Transverse colon (tissue), 4 donors: ENCODE measurements at places on chromosomes 6 and 20.

DNA sequence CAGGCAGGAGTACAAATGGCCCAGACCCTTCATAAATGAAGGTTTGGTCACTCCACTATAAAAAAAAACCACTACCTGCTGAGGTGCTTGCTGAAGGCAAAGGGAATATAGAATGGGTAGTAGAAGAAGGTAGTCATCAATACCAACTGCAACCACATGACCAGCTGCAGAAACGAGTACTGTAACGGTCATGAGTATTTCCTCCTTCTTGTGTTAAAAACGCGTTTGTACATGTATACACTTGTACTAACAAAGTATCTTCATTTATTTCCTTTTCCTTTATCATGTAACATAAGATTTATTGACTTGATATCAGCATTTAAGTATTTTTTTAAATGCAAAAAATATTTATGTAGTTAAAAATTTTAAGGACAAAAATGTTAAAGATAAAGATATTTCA lies 238.6 kb downstream of the TFAP2B start:
- no peak for DNase-seq

DNA sequence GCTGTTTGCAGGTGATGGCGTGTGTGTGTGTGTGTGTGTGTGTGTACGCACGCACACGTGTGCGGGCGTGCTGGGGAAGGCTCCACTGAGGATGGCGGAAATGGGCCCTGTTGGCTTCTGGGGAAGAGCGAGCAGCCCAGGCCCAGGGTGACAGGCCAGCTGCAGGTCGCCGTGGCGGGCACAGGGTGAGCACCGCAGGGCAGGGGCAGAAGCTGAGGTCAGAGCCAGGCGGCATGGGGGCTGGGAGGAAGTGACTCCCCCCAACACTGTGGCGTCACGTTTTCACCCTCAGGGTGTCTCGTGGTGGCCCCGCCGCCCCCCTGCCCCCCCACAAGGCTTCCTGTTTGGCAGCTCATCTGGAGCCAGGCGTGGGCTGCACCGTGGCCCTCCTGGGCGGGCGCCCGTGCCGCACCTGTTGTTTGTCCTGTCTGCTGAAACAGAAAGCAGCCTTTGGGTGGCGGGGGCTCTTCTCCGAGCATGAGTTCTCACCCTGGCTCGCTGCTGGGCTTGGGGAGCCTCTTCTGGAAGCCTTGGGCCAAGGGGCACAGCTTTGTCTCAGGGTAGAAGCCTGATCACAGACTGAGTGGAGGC lies 7.1 kb downstream of the RBM38 start:
- peak; percentile 88 for DNase-seq

GRCh38 chr6:40543776-40544175 lies 43.4 kb downstream of the LRFN2 start:
- DNase-seq, result no peak

DNA sequence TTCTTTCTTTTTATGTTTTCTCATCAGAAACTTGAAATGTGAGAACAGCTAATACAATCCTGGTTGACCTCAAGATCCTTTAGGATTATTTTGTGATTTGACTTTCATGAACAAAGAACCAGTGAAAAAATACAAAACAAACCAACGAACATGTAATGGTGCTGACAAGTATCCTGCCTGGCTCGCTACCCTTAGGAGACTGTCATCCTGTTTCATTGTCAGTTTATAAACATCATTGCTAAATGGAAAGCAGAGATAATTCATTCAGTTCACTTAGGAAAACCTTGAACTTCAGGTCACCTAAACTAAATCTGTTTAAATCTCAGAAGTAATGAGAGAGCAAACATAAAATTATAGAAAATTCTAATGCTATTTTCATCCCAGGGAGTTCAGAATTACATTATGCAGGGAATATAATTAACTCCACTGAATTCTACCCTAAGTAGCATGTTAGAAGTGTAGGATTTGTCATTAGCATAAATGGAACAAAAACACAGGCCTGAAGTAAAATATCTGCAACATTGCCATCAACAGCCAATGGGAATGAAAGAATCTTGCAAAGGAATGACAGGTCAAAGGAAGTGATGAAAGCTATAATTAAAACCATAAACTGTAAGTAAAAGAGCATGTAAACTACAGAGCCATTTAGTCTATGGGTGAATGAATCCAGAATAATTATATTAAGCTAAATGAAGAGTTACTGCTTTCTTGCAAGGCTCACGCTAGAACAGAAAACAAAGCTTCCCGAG lies 401.2 kb upstream of the MANEA start:
- no peak for DNase-seq

GRCh38 chr6:106630366-106630765 lies 988 bp downstream of the QRSL1 start:
- no peak for DNase-seq

GRCh38 chr6:51077821-51078518 lies 259.3 kb downstream of the TFAP2B start:
- DNase-seq, result no peak

DNA sequence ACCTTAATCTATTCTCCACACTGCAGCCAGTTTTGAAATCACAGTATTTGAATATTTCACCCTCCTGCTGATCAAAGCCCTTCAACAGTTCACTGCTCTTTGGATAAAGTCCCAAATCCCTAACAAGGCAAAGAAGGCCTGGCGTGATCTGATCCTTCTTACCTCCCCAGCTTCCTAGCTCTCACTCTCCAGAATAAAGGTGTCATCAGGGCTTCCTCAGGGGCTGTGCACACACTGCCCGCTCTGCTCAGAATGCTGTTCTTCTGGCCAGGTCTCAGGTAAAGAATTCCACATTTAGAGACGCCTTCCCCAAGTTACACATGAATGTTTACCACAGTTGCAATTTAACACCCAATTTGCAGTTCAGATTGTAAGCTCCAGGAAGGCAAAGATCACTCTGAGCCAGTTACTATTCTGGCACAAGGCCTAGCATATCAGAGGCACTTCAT lies 58.9 kb upstream of the MCM9 start:
- DNase-seq, result no peak

DNA sequence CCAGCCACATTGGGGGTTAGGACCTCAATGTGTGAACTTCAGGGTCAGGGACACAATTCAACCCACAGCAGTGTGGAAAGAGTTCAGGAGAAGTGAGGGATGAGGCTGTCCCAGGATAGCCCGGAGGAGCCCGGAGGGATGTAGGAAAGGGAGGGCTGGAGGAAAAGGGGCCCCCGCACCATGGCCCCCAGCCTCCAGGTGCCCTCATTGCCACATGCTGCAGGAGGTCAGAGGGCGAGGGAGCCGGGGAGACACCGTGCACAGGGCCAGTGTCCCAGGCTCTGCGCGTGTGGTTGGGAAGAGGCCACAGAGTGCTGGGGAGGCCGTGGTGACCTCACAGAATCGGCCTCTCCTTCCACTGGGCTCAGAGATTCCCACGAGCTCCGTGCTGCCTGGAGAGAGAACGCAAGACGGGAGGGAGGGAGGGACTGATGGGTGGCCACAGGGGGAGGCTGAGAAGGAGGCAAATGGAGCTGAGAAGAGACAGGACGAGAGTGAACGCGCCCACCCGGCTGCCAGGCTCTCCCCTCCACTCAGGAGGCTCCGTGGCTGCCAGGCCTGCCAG lies 215.1 kb downstream of the DLL1 start:
- DNase-seq, result peak; percentile 8

- no peak for DNase-seq
These were observed 271.2 kb downstream of the PRL start for GRCh38 chr6:22025468-22026163.

DNA sequence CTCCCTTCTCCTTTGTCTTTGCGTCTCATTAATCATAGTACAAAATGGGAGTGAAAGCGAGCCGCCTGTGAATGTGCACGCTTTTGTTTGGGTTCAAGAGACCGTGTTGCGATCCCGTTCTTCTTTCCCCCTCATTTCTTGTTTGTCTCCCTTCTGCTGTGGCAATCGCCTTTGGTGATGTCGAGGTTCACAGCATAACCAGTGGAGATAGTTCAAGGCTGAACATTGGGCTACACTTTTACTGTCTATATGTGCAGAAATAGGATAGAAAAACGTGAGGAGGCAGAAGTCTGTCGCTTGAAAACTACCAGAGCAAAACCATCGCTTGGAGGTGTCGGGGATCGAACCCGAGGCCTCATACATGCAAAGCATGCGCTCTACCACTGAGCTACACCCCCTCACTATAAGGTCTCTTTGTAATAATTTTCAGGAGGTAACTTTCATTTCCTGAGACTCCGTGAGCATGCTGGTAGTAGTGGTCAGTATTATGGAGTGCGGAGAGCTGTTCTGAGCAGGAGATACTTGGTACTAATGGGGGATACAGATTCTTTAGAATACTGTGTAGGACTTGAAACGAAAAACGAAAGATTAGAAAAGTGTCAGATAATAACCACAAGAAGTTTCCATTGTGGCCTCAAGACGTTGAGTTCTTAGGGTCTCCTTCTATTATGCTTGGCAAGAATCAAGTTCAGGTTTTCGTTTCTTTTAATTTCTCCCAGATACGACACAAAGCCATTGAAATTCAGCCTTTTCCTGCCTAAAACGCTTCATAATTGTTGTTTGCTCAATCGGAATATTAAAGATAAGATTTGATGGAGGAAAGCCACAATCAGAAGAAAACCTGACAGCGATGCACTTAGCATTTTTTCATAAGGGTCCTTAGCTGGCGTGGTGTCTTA lies 106.6 kb downstream of the TRIM27 start:
- no peak for DNase-seq

- DNase-seq, result no peak
These were observed 627.5 kb downstream of the PKHD1 start for GRCh38 chr6:51459958-51460357.

DNA sequence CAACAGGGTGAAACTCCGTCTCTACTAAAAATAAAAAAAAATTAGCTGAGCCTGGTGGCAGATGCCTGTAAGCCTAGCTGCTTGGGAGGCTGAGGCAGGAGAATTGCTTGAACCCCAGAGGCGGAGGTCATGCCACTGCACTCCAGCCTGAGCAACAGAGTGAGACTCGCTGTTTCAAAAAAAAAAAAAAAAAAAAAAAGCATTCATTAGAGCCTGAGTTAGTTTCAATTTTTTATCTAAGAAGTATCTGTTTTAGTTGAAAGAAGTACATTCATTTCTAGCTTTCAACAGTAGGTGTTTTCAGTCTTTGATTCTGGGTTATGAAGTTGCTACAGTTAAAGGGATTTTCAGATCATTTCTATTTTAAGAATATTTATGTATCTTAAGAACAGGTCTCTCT lies 42.2 kb downstream of the ZNF292 start:
- DNase-seq, result no peak

GRCh38 chr20:58697201-58697866 lies 4.7 kb downstream of the NPEPL1 start:
- peak; percentile 4 for DNase-seq

GRCh38 chr6:79607000-79607399 lies 24.1 kb upstream of the SH3BGRL2 start:
- DNase-seq, result no peak

- DNase-seq, result no peak
These were observed 5.1 kb upstream of the TUBB1 start for GRCh38 chr20:59013959-59014608.

DNA sequence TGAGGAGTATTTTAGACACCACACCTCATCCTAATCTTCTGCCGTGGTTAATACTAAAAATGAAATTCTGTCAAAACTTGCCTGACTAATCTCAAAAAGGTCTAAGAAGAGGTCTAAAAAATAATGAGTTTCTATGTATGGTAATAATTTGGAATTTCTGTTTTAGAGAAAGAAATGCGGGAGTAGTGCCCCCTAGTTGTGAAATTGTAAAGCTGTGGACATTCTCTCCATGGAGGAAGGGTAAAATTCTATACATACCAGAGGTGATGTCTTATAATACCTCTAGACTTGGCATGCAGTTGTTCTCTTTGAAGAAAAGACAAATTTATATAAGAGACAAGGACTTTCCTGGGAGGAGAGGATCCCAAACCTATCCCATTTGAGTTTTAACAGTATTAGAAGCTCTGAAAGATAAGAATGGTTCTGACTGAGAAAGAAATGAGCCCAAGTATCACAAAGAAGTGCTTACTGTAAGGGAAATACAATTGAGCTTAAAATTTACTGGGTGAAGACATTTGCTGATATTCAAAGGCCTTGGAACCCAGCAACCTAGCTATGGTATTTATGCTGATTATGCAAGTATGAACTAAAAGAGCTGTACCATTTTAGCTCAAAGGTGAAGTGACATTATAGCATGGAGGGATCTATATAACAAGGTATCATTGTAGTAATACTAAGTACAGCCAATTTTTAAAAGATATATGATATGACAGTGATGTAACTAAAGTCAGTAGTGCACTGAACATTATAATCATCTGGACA lies 5.1 kb upstream of the EPHA7 start:
- no peak for DNase-seq

DNA sequence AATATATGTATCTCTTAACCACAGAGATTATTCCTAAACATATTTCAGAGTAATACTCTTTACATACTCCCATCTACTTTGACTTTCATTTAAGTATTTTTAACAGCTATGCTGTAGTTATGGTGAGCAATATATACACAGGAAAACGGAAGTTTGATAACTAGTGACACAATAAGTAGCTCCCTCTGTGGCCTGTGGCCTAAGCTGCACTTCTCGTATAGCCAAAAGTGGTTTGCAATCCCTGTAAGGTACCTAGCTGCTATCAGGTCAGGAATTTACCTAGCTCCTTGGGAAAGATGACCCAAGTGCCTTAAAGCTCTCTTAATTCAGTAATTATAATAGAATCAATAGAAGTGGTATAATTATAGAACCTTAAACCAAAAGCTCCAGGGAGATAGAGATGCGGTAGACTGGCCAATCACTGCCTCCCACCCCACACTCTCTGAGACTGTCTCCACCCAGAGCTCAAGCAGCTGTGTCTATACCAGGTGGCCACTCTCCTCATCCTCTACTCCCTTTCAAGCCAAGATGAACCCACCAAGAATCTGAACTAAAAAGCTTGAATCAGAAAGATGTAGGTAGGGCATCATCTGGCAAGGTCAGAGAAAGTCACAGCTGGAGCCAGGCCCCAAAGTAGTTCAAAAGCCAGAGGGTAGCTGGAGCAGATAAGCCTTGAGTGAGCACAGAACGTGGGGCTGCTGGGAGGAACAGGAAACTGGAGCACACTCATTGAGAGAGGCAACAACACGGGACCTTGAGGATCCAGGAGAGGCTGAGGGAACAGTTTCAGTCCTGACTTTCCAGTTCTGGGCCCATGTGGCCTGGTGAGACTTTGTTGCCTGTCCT lies 84.9 kb upstream of the ASF1A start:
- no peak for DNase-seq

- DNase-seq, result no peak
These were observed 649.1 kb downstream of the EPM2A start for GRCh38 chr6:145086197-145086596.

- DNase-seq, result no peak
These were observed 4.5 kb downstream of the TEAD3 start for GRCh38 chr6:35492258-35492973.

GRCh38 chr20:6026051-6026450 lies 27.8 kb downstream of the LRRN4 start:
- DNase-seq, result no peak

- no peak for DNase-seq
These were observed 486.2 kb downstream of the HAO1 start for GRCh38 chr20:7454047-7454446.

GRCh38 chr20:57514273-57514751 lies 10.6 kb downstream of the CTCFL start:
- DNase-seq, result peak; percentile 79

- DNase-seq, result no peak
These were observed 1308.9 kb upstream of the MAP3K7 start for GRCh38 chr6:91895599-91896285.

GRCh38 chr20:55174172-55174571 lies 698.8 kb downstream of the DOK5 start:
- no peak for DNase-seq
